DMS 273 treated with DMSO at 0.1 percent for 48 hours (cell line): ENCODE measurements at places on chromosomes 2 and 18.
A peak's percentile ranks its signal among the peaks of the same experiment; 100 is the strongest.

DNA sequence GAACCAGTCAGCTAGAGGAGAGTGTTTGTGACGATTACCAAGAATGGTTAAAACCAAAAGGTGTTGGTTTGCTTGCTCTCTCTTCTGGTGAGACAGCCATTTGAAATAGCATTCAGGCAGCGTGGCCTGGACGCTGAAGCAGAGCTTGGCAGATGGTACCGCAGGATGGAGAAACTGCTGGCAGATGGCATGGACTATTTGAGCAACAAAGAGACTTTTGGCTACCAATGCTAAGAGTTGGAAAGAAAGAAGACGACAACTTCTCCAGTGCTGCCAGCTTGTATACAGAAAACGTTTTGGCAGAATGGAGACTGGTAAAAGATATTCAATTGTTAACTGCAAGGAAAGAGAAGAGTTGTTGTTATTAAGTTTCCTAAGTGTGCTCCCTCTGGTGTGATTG, 315.0 kb downstream of the PARD3B start:
- DNase-seq = peak; percentile 91

DNA sequence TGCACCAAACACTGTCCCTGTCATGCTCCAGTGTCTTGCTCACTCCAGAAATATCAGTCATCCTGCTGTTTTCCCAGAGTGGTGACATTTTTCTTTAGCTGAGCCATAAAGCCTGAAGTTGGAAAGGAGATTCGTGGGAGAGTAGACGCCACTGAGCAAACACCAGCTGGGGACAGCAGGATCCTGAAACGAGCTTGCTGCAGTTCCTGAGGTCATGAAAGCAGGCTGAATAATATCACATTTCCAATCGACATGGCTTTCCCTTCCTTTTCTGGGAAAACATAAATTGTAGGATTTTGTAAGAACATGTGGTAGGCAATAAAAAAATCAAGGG, 276.4 kb downstream of the CDCA7 start:
- DNase-seq = peak; percentile 3

- DNase-seq = no peak
These were observed 820.8 kb downstream of the TDRD15 start for GRCh38 chr2:21944536-21944935.

- peak; percentile 61 for DNase-seq
These were observed 198.5 kb upstream of the ITGA4 start for GRCh38 chr2:181258720-181259119.

- DNase-seq = peak; percentile 43
These were observed 46.9 kb upstream of the GREB1L start for GRCh38 chr18:21194871-21195771.

GRCh38 chr2:289362-290089, 1.6 kb upstream of the ALKAL2 start:
- no peak for DNase-seq

- DNase-seq = no peak
These were observed 72.6 kb downstream of the PLEKHM3 start for GRCh38 chr2:207952564-207953345.

- peak; percentile 52 for DNase-seq
These were observed 236.3 kb downstream of the ACKR3 start for GRCh38 chr2:236805800-236806531.

- no peak for DNase-seq
These were observed 66.5 kb downstream of the DPP4 start for GRCh38 chr2:162007447-162008040.

DNA sequence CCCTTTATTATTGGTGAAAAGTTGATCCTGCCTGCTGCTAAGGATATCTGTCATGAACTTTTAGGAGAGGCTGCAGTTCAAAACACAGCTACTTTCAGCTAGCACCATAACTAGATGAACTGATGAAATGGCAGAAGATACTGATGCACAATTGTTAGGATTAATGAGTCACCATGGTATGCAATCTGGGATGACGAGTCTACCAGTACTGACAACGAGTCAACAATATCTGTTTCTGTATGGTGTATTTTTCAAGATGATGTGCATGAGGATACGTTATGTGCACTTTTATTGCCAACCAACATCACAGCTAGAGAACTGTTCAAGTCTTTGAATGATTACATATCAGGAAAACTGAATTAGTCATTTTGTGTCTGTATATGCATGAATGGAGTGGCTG, 68.7 kb downstream of the NETO1 start:
- no peak for DNase-seq

DNA sequence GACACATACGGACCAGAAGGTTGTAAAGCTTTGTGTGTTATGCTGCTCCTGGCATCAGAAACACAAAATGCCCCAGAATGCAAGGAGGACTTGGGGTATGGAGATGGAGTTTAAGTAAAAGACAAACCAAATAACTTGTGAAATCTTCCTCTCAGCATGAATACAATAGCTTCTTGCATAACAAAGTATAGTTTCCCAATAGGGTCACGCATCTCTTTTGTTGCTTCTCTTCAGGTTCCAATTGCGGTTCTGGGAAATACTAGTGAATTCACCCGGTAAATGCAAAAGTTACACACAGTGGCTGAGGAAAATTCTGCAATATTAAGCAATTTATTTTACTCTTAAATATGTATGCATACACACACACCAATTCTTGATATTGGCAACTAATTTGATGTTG, 339.2 kb upstream of the EPHA4 start:
- no peak for DNase-seq

GRCh38 chr2:240905176-240905781, 857 bp upstream of the CROCC2 start:
- DNase-seq = no peak

DNA sequence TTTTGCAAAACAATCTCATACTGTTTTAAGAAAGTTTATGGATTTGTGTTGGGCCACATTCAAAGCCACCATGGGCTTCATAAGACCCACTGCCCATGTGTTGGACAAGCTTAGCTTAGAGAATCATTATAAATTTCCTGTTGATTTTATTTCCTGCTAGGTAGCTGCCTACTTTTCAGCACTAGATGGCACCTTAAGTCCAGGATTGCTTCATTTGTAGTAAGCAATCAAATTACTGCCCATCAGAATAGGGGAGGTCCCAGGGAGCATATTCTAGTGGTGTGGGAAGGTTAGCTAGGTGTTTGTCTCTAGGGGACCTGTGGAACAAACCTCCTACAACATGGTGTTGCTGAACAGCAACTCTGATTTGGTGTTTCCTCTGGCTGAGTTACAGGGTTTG, 11.0 kb upstream of the DCDC2C start:
- DNase-seq = no peak

DNA sequence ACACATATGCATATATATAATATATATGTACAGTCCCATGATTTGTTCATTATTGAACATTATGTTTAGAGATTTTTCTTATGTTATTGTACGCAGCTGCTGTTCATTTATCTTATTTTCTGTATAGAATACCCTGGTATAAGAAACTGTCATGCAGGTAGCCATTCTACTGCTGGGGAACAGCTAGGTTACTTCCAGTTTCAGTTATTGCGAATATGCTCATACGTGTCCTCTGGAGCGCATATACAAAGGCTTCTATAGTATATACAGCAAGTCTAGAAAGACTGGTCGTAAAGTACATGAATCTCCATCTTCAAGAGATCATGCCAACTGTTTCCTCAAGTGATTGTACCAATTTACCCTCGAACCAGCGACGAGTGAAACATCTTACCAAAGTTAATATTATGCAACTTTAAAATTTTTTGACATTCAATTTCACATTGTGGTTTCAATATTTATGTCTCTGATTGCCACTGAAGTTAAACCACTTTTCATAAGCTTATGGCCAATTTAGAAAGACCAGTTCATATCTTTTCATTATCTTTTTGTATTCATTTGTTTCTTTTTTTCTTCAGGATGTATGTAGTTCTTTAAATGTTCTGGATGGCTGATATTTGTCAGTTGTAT, 53.5 kb downstream of the RDH14 start:
- DNase-seq = no peak

- no peak for DNase-seq
These were observed 44.6 kb upstream of the LPIN2 start for GRCh38 chr18:3057526-3057925.

- peak; percentile 23 for DNase-seq
These were observed 157.8 kb downstream of the SMAD2 start for GRCh38 chr18:47772374-47773248.

GRCh38 chr18:77068321-77069312, 64.0 kb downstream of the MBP start:
- no peak for DNase-seq

- DNase-seq = no peak
These were observed 467 bp downstream of the PUM2 start for GRCh38 chr2:20350041-20350712.

- no peak for DNase-seq
These were observed 78.6 kb upstream of the RANBP2 start for GRCh38 chr2:108640731-108641130.

DNA sequence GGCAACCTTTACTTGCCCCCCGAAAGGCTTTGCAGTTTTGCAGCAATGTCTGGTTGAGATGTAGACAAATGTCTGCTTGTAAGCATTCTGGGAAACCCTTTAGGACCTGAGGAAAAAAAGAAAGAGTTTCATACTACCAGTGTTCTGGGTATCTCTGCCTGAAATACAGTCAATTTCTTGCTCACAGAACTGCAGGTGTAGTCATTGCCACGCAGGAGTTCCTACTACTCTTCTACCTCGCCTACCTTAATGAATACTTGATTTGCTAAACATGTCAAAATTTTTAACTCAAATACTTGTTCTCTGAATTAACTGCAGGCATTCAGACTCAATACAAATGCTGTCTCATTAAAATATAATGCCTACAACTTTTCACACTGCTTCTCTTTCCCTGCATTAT, 56.4 kb downstream of the GCA start:
- no peak for DNase-seq

DNA sequence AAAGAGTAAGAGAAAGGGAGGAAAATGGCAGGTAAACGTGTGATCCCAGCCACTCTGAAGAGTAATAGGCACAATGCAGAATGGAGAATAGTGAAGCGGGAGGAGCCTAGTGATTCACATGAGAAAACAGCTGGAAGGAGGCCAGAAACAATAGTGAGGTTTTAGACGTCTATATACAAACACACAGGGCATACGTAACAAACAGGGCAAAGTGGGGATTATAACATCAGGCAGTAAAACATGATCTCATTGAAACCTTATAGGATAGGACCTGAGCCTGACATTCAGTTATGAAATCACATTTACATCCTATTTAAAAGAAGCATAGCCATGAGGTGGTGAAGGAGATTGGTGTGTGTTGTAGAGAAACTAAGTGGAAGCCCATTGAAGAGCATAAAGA, 33.0 kb upstream of the GATA6 start:
- no peak for DNase-seq

DNA sequence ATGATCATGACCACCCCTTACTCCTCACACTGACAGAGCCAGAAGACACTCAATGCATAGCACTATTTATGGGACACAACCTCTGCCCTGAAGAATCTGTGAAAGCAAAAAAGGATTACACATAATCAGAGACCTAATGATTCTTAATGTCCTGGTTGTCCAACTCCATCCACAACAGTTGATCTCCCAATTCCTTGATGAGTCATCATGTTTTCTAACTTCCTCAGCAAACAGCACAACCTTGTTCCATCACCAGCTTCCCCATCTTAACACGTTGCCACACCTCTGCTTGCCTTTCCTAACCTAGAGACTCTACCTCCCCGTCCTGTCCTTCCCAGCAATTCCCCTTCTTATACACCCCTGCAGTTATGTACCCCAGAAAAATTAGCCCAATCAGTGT, 13.2 kb upstream of the MARCHF4 start:
- DNase-seq = no peak

DNA sequence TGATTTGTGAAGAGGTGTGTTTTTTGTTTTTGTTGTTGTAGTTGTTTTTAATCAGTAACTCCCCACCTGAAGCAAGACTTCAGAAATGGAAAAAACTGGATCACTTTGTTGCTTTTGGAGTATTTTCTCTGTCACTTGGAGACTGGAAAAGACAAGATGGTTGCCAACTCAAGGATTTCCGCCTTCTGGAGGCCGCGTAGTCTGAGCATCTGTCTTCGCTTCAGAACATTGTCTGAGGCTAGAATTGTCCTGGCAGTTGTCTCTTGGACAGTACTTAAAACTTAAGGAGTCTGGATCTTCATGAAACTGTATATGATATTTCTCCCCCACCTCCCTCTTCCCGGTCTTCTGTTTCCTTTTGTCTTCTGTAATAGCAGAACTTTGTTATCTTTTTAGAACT, 67.7 kb downstream of the ARHGAP28 start:
- DNase-seq = no peak

GRCh38 chr2:196925051-196925767, 1.3 kb downstream of the PGAP1 start:
- peak; percentile 41 for DNase-seq

DNA sequence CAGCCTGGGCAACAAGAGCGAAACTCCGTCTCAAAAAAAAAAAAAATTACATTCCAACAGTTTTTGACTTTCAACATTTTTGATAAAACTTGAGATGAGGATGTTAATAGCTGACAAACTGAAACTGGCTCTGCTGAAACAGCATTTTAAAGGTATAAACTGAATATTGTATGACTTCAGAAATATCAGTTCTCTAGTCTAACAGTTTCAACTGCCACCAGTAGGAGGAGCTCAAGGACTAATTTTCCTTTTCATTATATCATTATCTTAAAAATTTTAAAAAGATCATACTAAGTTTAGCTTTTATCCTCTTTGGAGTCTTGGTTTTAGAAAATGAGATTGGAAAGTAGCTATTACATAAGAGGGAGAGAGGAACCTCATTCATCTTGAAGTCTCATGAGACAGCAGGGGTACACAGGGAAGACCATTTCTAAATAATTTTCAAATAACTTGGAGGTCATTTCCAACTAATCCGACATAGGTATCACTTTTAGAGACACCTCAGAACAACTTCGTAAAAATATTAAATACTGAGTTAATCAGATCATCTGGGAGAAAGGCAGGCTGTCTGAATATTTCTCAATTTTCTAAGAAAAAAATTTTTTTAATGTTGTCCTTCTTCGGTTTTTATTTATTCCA, 37.6 kb upstream of the MCM6 start:
- DNase-seq = peak; percentile 4

GRCh38 chr2:16716024-16716423, 50.4 kb upstream of the CYRIA start:
- no peak for DNase-seq

DNA sequence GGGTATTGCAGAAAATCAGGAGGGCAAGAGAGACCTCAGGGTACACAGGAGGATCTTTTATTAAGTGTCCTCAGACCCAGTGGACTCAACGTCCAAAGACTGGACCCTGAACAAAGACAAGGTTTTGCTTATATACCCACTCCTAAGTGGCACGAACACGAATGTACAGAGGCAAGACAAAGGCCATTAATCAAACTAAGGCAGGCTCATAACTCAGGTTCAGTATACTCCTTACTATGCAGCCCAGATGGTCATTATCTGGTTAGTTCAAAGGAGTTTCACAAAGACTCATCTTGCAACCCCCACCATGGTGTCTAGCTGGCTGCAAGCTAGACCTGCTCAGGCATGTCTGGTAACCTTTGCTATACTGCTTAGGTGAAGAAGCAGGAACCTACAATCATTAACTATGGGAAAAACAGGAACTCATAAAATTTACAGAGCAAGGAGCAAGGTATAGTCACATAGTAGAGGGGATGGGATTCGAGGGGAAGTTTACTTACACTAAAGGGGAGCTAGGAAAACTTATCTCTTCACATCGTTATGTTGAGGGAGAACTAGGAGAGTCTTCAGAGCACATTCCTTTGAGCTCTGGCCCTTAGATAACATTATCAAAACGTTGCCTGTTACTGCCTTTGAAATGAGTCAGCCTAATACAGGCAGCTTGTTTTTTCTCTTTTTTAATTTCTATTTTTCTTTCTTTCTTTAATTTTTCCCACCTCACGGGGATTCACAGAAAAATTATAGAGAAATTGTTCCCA, 33.9 kb downstream of the SLC4A3 start:
- no peak for DNase-seq

GRCh38 chr2:226860087-226860486, 24.2 kb downstream of the RHBDD1 start:
- no peak for DNase-seq

GRCh38 chr2:65153515-65153914, 23.6 kb upstream of the RAB1A start:
- DNase-seq = no peak
